ENCODE measurements at places on chromosomes 2 and 18. TPM values are rescaled to one million over a fixed set of nuclear protein-coding genes. Genes with fewer than 3 reads are reported as not detected.

Gene KCNIP3
- 26.0 TPM for total RNA-seq

Gene COL4A3
- total RNA-seq, result 0.39 TPM

Gene ANKZF1
- 34.9 TPM for total RNA-seq

Gene CNGA3
- not detected for total RNA-seq

Gene CGREF1
- 0.33 TPM for total RNA-seq

Gene CETN1
- total RNA-seq, result not detected

Gene PLEKHH2
- total RNA-seq, result 1.8 TPM

Gene SLC23A3
- total RNA-seq, result 2.0 TPM

Gene CPS1
- total RNA-seq, result 24.3 TPM

Gene QPCT
- 60.9 TPM for total RNA-seq

Gene CCBE1
- 0.11 TPM for total RNA-seq

Gene TMEM163
- not detected for total RNA-seq

Gene SCYGR3
- not detected for total RNA-seq

Gene REG1B
- total RNA-seq, result not detected

Gene KCNK3
- total RNA-seq, result not detected

Gene TOGARAM2
- not detected for total RNA-seq
